ENCODE measurements at places on chromosomes 1 and 21. TPM values are rescaled to one million over a fixed set of nuclear protein-coding genes. Genes with fewer than 3 reads are reported as not detected.

The NBPF6 gene
- total RNA-seq: not detected

The PALMD gene
- not detected for total RNA-seq

The KCNA2 gene
- 1.6 TPM for total RNA-seq

The BARHL2 gene
- not detected for total RNA-seq
